Activated T-helper 9 cell treated with anti-CD3 and anti-CD28 coated beads, Interleukin-2, amount 50 U/mL, for 16 hours (primary cell): ENCODE measurements at places on chromosomes 11 and 22.

- no peak for DNase-seq
Observed at GRCh38 chr22:49803134-49803533, 24.5 kb downstream of the BRD1 start.

DNA sequence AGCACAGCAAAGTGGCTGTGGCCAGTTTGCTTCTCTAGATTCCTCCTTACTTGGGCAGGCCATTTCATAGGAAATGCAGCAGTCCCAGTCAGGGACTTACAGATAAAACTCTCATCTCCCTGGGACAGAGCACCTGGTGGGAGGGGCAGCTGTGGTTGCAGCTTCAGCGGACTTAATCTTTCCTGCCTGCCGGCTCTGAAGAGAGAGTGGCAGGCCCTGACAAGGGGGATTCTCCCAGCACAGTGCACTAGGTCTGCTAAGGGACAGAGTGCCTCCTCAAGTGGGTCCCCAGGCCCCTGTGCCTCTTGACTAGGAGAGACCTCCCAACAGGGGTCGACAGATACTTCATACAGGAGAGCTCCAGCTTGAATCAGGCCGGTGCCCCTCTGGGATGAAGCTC is 1649.1 kb downstream of the LRRC4C start:
- DNase-seq: no peak

DNA sequence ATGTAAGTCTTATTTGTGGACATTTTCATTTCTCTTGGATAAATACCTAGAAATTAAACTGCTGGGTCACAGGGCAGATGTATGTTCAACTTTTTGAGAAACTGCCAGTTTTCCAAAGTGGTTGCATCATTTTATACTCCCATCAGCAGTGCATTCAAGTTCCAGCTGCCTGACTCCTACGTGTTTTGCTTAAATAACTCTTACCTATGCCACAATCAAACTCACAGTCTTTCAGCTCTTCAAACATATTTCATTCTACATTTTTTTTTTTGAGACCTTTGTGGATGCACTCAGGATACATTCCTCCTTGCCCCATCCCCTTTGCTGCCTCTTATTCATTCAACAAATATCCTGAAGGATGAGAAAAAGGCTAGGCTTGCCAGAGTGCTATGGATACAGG is 9.2 kb downstream of the TCF20 start:
- no peak for DNase-seq

DNA sequence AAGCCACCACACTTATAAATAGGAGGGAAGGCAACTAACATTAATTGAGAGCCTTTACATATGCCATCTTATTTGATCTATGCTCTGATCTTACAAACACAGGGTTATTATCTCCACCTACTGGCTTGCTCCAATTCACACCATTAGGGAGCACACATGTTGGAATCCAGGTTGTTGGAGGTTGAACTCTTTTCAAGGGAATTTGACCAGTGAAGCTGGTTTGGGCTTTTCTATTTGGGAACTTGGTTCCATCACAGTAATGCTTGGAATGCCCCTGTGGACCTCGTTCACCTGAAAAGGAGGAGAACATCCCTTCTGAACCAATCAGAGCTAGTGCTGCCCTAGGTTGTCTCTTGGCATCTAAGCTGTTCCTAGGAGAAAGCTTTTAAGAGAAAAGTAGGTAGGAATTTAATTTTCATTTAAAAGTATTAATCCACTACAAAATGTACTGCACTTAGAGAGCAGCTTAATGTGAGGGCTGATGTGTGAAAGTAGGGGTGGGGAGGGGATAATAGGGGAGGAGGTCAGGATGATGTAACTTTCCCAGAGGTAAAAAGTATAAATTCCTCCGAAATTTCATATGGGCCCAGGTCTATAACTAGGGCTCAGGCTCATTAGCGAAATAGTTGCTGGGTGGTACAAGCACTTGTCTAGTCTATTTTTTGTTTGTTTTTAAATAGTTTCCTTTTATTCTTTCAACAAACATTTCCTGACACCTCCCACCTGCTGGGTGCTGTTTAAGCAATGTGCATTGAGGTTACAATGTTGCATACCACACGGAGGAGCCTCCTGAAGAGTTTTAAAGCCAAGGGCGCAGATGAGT is 7.6 kb upstream of the MICAL2 start:
- DNase-seq: no peak

DNA sequence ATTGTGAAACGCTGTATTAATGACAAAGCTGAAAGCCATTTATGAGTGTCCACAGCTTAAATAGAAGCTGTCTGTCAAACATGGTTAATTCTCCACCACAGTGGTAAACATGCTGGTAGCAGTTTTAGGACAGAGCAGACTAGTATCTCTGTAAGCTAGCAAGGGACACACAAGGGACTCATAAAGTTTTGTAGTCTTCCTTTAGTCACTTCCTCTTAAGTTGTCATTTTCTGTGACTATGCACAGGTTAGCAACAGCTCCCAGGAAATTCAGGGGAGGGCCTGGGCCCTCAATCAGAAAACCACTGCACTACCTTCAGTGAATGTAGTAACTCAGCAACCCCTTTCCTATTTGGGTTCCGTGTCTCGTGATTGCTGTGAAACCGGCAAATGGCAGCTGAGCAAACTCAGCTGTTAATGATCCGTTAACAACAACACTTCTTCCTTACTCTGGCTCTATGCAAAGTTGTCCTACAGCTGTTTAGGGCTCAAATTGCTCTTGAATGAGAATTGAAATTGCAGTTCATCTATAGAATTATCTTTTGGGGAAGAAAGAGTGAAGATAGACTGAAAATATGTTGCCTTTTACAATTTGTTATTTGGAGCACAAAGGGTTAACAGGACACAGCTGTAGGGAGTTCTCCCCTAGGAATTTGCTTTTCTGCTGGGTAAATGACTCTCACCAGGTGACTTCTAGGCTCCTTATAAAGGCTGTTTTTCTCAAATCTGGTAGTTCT is at the start of gene MMP26:
Gene MMP26, plus strand, starts transcription at position 731 of the 736 bp plus-strand sequence.
- DNase-seq: no peak

- DNase-seq: no peak
Observed at GRCh38 chr11:10568486-10568941, at the start of gene LYVE1. TSS of gene LYVE1 (minus strand) at chr11:10568665. CDS start at chr11:10568532, 133 bp downstream.

GRCh38 chr11:34639545-34639944 is 18.7 kb downstream of the EHF start:
- DNase-seq: no peak

DNA sequence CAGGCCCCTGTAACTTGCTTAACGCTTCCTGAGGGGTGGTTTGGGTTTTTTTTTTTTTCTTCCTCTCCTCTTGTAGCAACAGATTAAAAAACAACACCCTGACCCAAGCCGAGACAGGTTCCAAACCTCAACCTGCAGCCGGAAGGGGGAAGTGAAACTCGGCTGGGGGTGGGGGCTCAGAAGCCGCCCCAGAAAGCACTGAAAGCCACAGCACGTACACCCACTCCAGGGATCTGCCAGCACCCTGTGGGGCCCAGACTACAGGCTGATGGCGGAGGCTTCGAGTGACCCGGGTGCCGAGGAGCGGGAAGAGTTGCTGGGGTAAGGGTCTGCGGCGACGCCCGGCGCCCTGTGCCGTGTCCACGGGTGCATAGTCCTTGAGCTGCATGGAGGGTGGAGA is at the start of gene LSP1:
Gene LSP1, plus strand, starts transcription at position 208 of the 400 bp plus-strand sequence. Its CDS starts 61 bp downstream, at position 269.
- DNase-seq: peak; percentile 75
